ENCODE measurements at places on chromosomes 13 and 19.
A peak's percentile ranks its signal among the peaks of the same experiment; 100 is the strongest.

DNA sequence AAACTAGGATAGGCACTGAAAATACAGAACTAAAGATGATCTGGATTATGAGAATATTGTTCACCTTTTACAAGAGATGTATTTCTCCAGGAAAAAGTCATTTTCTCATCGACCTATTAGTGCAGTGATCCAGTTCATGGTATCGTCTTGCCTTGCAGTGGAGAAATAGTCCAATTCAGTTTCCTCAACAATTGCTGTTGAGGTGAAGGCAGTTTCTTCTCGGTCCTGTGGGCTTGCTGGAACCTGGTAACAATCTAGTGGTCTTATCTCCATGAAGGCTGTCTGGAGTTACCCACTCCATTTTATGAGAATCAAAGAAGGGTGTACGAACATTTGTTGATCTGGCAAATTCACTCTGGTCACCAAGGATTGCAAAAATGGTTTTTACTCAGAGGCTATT lies 266.8 kb downstream of the LHFPL6 start:
- no peak for DNase-seq

- no peak for DNase-seq
These were observed 12.4 kb upstream of the FBL start for GRCh38 chr19:39858541-39858940.

DNA sequence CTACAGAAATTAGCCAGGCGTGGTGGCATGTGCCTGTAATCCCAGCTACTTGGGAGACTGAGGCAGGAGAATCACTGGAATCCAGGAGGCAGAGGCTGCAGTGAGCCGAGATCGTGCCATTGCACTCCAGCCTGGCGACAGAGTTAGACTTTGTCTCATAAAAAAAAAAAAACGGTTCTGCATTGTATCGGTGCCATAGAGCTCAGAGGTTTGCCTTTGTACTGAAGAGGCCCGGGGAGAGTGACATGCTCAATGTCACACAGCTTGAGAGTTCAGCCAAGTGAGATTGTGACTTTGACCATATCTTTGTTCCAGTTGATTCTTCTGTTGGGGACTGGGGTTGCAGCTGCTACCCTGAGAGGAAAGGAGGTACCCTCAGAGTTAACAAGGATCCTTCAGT lies 4.3 kb downstream of the HAUS8 start:
- no peak for DNase-seq

- no peak for DNase-seq
These were observed 657.6 kb downstream of the UQCRFS1 start for GRCh38 chr19:28555317-28555716.

GRCh38 chr19:47310819-47311218 lies 1.2 kb downstream of the C5AR1 start:
- DNase-seq = peak; percentile 83

DNA sequence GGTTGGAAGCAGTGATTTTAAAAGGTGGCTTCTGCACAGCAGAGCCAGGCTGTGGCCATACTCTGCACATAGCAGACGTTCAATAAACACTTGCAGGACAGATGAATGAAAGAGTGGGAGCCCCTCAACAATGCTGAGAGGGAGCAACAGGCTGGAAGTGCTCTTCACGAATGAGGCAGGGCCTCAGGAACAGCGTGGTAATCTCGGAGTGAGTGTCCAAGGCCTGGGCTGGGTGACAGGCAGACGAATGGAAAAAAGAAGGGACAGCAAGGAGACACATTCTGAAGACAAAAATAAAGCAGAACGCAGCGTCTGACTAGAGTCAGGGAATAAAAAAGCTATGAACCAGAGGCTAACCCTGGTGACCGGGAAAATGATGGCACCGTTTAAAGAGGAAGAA lies 11.1 kb downstream of the GJA3 start:
- no peak for DNase-seq

GRCh38 chr19:7224209-7224686 lies 70.0 kb downstream of the INSR start:
- DNase-seq = no peak

- DNase-seq = no peak
These were observed 9.7 kb downstream of the FBXL12 start for GRCh38 chr19:9808855-9809824.

GRCh38 chr19:40365613-40366401 lies 17.3 kb downstream of the PLD3 start:
- DNase-seq = no peak

DNA sequence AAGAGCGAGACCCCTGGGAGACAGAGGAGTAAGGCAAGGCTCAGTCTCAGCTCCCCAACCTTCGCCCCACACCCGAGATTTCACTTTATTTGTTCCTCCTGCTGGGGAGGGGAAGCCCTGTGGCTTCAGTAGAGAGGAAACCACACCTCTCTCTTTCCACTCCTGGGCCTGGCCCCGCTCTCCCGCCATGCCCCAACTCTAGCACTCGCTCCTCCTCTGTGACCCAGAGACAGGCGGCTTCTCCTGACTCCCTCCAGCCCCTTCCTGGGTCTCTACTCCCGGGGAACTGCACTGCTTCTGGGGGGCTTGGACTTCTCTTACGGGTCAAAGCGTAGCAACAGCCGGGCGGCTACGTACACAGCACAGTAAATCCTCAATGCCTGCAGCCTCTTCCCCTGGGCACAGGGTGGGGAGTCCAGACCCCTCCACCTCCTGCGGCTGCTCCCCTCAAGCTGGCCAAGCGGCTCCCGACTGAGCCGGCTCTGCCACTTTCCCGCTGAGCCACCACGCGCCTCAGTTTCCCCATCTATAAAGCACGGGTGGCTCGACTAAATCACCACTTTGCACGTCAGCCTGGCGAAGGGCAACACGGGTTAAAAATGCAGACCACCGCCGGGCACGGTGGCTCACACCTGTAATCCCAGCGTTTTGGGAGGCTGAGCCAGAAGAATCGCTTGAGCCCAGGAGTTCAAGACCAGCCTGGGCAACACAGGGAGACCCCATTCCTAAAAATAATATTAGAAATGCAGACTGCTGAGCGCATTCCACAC lies 1.4 kb downstream of the RNF126 start:
- no peak for DNase-seq

- DNase-seq = no peak
These were observed 2.1 kb upstream of the CEACAM7 start for GRCh38 chr19:41689993-41690800.

DNA sequence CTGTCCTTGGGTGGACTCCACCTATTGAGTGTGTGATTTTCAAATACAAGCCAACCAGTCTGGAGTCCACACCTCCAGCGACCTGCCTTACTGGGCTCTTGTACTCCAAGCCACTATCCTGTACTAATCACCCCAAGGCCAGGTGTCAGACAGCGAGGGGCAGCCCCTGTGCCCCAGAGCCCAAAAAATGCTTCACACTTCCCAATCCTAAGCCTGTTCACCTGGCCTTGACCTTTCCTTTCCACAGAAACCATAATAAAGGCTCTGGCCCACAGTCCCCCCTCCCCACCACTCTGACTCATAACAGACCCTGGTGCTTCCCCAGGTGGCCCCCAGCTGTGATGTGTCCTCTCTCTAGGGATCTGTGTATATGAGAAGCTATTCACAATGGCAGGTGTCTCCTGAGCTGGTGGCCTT lies 3.9 kb downstream of the CD209 start:
- no peak for DNase-seq

- no peak for DNase-seq
These were observed 661.5 kb downstream of the LIG4 start for GRCh38 chr13:107553838-107554237.

GRCh38 chr13:33639626-33640080 lies 178.3 kb upstream of the RFC3 start:
- no peak for DNase-seq

DNA sequence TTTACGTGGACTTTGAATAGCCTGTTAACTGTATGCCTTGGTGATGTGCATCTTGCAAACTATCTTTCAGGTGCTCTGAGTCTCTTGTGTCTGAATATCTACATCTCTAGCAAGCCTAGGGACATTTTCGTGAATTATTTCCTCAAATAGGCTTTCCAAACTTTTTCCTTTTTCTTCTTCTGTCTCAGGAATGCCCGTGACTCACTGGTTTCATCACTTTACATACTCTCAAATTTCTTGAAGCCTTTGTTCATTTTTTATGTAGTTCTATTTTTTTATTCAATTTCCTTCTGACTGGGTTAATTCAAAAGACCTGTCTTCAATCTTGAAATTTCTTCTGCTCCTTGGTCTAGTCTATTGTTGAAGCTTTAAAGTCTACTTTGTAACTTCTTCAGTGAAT lies 332.2 kb downstream of the OXGR1 start:
- DNase-seq = no peak
